Stomach (tissue), 19 donors: ENCODE measurements at places on chromosomes 11 and 22.

DNA sequence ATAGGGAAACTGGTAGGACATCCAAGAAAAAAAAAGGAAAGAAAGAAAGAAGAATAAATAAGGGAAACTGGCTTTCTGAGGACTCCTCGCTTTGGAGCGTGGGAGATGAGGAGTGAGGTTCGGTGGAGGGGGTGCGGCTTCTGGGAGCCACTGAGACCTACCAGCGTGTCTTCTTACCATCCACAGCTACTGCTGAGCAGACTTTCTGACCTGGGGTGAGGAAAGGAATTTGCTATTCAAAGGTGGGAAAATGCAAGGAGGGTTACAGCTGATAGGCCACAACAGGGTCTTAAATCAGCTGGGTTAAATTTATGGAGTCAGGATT, 488 bp upstream of the SELENOM start:
- DNase-seq, result no peak

DNA sequence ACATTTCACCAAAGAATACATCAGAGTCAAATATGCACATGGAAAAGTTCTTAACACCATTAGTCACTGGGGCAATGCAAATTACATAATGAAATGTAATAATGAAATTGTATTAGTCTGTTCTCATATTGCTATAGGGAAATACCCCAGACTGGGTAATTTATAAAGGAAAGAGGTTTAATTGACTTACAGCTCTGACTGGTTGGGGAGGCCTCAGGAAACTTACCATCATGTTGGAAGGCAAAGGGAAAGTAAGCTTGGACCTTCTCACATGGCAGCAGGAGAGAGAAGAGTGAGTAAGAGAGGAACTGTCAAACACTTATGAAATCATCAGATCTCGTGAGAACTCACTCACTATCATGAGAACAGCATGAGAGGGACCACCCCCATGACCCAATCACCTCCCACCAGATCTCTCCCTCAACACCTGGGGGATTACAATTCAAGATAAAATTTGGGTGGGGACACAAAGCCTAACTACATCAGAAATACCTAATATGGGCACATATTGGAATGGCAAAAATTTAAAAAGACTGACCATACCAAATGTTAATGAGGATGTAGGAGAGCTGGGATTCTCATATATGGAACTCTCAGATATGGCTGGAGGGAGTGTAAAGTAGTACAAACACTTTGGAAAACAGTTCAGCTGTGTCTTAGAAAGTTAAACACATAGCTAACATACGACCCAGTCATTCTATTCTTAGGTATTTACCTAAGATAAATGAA, 65.1 kb upstream of the CD44 start:
- DNase-seq, result no peak

- no peak for DNase-seq
Measured at GRCh38 chr11:103582351-103582909, 454.0 kb upstream of the DDI1 start.

DNA sequence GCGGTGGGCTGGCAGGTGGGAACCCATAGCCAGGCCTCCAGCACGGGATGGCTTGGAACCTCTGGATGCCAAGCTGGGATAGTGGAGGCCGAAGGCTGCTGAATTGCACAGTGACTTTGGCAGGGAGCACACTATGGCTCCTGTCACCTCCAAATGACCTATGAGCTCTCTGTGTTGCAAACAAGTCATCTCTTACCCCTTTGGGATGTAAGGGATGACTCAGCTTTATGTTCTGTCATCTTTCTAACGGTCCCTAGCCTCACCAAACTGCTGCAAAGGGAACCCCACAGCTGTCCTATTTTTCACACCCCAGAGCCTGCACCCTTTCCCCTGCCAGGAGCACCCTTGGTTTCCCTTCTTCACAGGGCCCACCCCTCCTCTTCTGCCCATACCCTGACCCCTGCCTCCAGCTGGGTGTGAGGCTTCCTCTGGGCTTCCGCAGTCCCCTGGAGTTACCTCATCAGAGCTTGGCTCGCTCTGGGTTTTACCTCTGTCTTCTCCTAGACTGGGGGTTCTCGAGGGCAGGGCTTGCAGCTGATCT, 2.7 kb upstream of the SCUBE1 start:
- no peak for DNase-seq

DNA sequence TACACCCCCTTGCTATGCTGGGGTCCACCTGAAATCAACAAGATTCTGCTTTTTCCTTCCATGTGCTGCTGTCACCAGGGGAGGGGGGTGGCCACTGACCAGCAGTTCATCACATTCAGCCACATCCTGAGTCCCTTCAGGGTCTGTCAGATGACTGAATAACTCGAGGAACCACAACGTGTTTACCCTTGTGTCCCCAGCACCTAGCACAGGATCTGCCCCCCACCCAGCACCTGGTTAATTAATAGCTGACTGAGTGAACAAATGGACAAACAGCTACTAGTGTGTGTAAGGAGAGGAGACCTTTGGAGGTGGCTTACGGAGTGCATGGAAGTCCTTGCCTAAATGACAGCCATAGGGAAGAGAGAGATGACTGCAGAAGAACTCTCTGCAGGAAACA, 119.5 kb upstream of the NCAM1 start:
- DNase-seq, result no peak

DNA sequence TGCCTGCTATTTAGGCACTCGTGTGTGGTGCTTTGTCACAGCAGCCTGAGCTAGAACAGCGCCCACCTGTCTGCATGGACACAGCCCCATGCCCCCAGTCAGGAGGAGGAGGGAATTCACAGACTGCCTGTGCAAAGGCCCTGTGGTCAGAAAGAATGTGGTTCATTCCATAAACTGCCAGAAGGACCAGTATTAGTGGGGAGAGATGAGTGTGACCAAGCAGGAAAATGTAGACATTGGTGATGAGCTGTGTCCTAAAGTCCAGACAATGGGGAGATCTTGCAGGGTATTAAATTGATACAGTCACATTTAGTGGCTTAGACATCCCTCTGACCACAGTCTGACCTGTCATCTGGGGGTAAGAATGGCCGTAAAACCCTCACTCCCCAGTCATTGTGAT, 83.7 kb upstream of the LINC01488 start:
- DNase-seq, result no peak

- no peak for DNase-seq
Measured at GRCh38 chr11:117239295-117239694, 6.8 kb downstream of the RNF214 start.

- peak; percentile 96 for DNase-seq
Measured at GRCh38 chr22:37696657-37697537, at the start of gene TRIOBP. TRIOBP (plus strand) TSS chr22:37697048; CDS start chr22:37701366, 4,318 bp downstream.

DNA sequence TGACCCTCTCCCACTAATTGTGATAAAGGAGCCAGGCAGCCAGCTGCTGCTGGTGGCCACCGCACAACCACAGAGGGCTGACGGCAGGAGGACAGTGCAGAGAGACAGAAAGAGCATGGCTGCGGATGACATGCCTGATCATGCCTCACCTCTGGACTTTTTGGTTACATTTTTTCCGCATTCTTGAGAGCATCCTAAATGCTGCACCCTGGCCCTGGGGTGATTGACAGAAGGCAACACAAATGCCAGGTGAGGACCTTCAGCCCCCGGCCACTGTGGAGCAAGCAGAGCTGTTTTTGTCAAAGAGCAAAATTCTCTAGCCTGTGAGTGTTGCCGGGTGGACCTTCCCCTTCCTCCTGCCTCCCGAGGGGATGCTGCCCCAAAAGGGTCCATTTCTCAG, 78.5 kb downstream of the RPS6KA4 start:
- DNase-seq, result no peak

DNA sequence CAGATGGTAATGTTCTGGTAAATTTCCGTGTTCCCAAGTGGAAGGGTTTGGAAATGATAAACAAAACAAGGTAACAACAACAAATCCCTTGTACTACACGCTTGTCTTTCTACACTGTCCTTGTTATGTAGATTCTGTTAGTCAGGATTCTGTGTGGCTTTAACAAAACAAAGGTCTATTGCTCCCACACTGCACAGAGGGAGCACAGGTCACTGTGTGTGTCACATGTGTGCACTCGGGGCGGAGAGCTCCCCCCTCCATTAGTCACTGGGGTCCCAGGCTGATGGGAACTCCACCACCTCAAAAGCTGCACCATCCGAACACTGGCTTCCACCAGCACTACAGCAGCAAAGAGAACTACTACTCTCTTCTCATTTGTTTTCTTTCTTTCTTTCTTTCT, 227.9 kb downstream of the NTM start:
- DNase-seq, result no peak

- DNase-seq, result no peak
Measured at GRCh38 chr11:120284272-120284671, 40.8 kb upstream of the TLCD5 start.

- no peak for DNase-seq
Measured at GRCh38 chr11:102516179-102516578, 14.4 kb downstream of the MMP7 start.

DNA sequence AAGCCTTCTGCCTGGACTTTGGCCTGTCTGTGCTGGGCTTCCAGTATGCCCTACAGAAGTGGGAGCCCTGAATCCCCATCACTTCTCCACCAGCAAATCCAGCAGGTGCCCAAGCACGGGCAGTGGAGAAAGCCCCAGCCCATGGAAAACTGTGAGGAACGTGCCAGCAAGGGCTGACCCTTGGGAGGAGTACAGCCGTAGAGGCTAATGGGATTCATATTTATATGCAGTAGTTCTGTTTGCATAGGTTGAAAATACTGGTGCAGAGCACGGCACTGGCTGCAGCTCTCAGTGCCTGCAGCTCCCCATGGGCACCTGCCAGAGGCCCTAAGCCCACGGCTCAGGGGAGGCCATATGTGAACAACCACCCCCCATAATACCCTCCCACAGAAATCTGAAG, 10.1 kb downstream of the NAGA start:
- DNase-seq, result no peak

DNA sequence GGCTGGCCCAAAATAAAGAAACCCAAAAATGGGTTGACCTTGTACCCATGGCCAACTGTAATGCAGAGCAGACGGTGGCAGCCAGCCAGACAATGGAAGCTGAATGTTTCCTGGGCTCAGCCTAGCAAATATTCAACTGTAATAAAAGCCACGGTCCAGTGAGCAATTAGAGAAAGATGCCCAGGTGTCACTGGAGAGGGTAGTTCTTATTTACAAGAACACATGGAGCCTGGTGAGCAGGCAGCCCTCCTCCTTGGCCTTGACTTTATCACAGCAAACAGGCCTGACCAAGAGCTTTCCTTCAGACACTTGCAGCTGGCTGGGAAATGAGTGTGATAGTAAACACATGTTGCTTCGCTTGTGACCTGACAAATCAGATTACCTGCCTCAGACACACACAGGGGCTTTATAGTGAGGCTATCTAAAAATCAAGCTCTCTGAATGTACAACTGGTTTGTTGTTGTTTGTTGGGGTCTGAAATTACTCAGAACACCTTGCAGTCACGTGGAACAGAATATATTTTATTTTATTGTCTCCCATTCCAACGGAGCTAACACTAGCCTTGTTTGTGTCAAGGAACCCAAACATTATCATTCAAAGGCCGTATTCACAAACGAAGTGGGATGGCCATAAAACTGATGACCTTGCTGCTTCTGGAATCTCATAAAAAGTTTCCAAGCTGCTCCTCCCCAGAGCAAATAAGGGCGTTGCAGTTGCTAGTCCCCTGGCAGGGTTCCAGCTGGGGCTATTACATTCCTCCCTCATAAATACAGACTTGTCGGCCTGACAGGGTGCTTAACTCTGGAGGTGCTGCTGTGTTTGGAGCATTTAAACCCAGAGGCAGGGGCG, 161.1 kb downstream of the BBOX1 start:
- peak; percentile 93 for DNase-seq

- DNase-seq, result no peak
Measured at GRCh38 chr11:131910523-131911387, 540.3 kb downstream of the NTM start.

GRCh38 chr22:50582493-50583293, at the start of gene CHKB:
CHKB (minus strand) TSS chr22:50582849; CDS start chr22:50582781, 68 bp downstream.
- DNase-seq, result peak; percentile 99

DNA sequence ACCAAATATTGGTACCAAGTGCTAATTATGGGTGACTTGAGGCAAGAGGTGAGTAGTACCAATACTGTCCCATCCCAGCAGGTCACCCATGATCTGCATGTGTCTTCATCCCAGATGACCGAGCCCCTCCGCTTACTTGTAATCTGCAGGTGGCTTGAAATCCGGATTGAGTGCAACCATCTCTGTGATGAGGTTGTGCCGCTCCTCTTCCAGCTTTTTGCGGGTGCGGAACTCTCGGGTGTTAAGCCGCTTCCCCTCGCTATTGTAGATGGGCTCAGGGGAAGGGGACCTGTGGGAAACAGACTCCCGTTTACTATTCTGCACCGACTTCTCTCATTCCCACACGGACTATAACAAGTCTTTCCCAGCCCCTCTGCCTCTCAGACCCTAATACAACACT, 8.2 kb downstream of the SF1 start:
- no peak for DNase-seq

- DNase-seq, result no peak
Measured at GRCh38 chr11:83954780-83955179, 668.6 kb upstream of the CCDC90B start.

DNA sequence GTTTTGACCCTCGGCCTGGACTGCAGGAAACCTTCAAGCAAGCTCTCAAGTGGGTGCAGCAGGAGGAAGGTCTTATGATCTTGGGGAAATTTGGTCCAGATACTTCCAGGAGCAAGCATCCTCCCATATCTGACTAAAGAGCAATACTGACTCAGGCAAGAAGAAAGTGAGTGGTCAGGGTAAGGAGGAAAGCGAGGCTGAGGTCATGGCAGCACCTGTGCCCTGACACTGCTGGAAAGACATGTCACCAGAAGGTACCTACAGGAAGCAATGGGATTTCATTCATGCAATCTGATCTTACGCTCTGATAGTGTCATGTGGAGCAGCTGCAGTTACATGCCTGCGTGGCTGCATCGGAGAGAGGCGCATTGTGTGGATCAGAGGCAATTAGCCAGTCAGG, 6.5 kb upstream of the TOP3B start:
- no peak for DNase-seq

- DNase-seq, result no peak
Measured at GRCh38 chr11:130798801-130799200, 117.5 kb downstream of the SNX19 start.

DNA sequence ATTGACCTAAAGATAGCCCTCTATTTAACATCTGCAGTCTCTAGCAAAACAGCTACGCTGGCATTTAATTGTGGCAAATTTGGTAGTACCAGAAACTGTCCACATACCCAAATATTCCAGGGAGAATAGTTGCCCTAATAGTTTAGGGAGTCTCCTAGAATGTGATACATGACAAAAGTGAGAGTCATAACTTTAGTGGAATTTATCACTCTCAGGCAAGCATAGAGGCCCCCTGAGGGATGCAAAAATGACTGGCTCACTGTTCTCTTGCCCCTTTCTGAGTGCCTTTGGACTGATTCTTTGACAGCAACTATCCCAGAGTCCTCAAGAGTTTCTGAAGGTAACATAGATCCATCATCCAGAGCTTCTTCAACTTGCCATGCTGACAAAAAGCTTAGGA, 2.3 kb upstream of the OR51B4 start:
- no peak for DNase-seq
